A172 (cell line): ENCODE measurements at places on chromosomes 1 and 21. TPM values are rescaled to one million over a fixed set of nuclear protein-coding genes. Genes with fewer than 3 reads are reported as not detected.

GPR37L1 gene
- 0.03 and 0.60 TPM in 2 replicates for total RNA-seq

- DNase-seq, result no peak
Measured at GRCh38 chr1:227790868-227791267, 24.6 kb upstream of the PRSS38 start.

FNDC5 gene
- total RNA-seq, result 0.41 TPM in 1 of 2 replicates, not detected in the other

TNFRSF4 gene
- not detected in 2 replicates for total RNA-seq

ZNF695 gene
- 11.4 and 17.3 TPM in 2 replicates for total RNA-seq

- DNase-seq, result no peak
Measured at GRCh38 chr1:117143871-117144270, 22.3 kb upstream of the TRIM45 start.

LRRC71 gene
- not detected in 2 replicates for total RNA-seq

XKR8 gene
- total RNA-seq, result 0.96 and 2.3 TPM in 2 replicates
